ENCODE measurements at places on chromosomes 5 and 9.
A peak's percentile ranks its signal among the peaks of the same experiment; 100 is the strongest.

GRCh38 chr5:153480401-153480800 is 10.1 kb upstream of the GRIA1 start:
- DNase-seq = no peak

GRCh38 chr9:20406344-20406743 is 216.0 kb downstream of the MLLT3 start:
- no peak for DNase-seq

DNA sequence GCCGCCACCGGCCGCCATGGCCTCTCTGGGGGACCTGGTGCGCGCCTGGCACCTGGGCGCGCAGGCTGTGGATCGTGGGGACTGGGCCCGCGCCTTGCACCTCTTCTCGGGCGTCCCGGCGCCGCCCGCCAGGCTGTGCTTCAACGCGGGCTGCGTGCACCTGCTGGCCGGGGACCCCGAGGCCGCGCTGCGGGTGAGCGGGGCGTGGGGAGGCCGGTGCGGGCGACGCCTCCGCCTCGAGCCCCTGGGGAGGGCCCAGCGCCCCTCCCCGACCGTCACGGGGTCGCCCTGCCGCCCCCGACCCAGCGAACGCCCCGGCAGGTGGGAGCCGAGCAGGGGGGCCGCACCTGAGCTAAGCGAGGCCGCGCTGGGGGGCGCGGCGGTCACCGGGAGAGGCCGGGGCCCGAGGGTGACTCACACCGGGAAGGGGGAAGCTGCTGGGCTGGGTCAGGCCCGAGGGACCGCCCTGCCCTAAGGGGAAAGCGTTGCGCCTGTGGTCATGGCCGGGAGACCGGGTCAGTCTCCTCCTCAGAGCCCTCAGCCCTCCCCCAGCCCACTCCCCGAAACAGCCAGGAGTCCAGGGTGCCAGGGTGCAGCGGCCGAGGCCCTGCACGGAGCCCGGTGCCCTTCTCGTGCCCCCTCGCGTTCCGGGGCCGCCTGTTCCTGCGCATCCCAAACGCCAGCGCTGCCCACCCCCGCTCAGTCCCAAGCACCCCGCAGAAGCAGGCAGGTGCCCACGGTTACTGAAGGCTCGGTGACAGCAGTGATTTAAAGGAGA is 510 bp downstream of the NOXA1 start:
- DNase-seq = no peak

DNA sequence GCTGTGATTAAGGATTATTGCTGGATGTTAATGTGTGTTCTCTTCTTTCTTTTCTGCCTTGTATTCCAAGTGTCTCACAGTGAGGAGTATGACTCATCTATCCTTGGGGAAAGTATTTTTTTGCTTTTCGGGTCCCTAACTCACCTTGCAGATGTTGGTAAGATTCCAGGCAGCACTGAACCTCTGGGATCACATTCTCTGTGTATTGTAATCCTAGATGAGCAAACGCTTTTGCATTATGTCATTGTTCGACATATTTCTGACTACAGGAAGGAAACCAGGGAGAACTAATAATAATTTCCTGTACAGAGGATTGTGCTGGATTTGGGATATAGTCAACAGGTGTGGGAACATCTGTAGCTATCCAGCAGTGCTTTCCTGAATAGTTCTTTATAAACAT is 246.1 kb upstream of the TUT7 start:
- DNase-seq = no peak

GRCh38 chr5:7395432-7395946 is 449 bp upstream of the ADCY2 start:
- peak; percentile 87 for DNase-seq

DNA sequence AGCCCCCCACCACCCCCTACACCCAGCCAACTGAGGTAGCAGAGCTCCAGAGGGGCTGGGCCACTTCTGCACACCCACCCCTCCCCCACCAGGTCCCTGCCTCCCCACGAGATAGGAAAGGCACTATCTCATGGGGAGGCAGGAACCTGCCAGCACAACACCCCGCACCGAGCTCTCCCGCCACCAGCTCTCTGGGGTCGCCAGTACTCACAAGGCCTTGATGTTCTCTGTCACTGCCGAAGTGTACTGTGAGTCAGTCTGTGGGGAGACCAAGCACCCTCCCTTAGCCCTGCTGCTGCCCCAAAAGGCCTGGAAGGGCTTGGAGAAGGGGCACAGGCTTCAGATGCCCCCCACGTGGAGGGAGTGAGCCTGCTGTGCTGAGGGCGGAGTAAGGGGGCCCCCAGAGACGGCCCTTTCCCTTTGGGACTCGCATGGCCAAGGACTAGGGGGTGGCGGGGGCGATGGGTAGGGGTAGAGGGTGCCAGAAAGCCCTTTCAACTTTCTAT is 5.9 kb downstream of the MGAT4B start:
- DNase-seq = no peak

GRCh38 chr5:124746916-124747790 is 714 bp upstream of the ZNF608 start:
- DNase-seq = peak; percentile 88

GRCh38 chr5:141245250-141245717 is at the start of gene PCDHB15:
Gene PCDHB15, plus strand, starts transcription at chr5:141245395. Its CDS starts 184 bp downstream, at chr5:141245579.
- no peak for DNase-seq

- no peak for DNase-seq
Observed at GRCh38 chr5:86439593-86440110, 178.1 kb upstream of the COX7C start.

Measured in WERI-Rb-1 (cell line).